GOT3 (cell line): ENCODE measurements at places on chromosomes 6 and 20.

GRCh38 chr20:61185181-61185580 is 66.9 kb upstream of the CDH4 start:
- DNase-seq = no peak

DNA sequence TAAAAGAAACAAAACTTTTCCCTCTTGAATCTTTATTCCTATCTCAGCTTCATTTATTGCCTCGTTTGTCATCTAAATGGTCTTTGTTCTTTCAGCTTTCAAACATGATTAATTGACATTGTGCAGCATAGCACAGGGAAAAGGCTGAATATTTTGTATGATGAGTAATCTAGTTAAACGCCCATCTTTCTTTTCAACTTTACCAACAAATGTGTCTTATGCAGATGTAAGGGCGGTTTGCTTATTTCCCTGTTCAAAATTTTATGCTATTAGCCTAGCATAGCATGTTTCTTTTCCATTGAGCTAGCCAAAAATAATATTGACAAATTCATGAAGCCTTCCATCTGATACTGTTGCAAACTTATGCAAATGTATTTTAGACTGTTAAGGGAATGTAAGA is 176.4 kb upstream of the AKAP12 start:
- DNase-seq = no peak

- DNase-seq = no peak
Observed at GRCh38 chr20:32474009-32474716, 111.0 kb downstream of the NOL4L start.

DNA sequence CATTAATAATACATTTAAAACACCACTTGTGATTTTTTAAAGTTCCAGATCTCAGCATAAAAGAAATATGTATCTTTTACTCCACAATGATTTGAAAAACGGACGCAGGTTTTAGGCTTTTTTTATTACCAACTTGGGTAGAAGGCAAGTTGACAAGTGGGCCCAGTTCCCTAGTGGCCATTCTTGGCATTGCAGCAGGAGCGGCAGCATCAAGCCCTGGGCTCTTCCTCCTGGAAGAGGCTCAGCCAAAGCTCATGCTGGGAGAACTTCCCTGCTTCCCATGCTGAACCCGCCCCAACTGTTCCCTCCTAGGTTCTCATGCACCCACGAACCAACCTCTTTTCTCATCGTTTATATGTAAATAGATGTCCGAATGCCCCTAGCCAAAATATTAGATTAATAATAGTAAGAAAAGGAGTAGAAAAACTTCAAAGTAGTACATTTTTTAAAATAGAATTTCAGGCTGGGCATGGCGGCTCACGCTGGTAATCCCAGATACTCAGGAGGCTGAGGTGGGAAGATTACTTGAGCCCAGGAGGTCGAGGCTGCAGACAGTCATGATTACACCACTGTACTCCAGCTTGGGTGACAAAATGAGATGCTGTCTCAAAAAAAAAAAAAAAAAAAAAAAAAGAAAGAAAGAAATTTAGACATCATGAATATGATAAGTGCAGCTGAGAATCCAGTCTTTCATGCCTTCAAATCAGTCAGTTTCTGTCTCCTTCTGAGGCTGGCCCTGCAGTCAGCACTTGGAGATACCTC is 18.2 kb upstream of the MYB start:
- no peak for DNase-seq

DNA sequence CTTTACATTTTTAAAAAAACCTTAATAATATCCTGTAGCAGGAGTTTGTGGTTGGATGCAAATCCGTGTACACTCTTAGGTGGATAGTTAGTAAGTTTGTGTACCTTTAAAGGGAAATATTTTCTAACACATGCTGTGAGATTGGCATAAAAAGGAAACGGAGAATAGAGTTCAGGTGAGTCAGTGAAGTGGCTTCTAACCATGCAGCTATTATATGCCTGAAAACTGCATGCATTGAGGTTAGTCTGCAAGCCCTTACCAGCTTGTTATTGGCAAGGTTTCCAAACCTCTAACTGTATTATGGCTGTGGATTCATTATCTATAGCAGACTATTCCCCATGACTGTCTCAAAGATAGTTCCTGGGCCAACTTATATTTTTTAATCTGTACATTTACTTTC is 420.6 kb upstream of the MMS22L start:
- DNase-seq = no peak

DNA sequence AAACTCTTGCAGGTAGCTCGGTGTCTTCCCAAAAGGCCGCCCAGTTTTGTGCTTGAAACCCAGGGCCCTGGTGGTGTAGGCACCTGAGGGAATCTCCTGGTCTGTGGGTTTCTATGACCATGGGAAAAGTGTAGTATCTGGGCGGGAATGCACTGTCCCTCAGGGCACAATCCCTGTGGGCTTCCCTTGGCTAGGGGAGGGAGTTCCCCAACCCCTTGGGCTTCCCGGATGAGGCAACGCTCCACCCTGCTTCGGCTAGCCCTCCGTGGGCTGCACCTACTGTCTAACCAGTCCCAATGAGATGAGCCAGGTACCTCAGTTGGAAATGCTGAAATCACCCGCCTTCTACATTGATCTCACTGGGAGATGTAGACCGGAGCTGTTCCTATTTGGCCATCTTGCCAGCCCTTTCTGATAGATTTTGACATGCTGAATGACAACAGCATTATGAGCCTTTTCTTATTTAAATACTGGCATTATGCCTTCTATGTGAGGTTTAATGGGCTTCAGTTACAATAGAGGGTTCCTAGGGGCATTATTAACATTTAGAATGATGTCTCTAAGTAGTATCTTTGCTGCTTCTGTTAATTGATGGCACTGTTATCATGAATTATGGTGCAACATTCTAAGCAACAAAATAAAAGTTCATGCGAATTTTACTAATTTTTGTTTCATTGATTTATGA is 133.7 kb upstream of the FLRT3 start:
- DNase-seq = no peak

- no peak for DNase-seq
Observed at GRCh38 chr6:163945808-163946207, 531.3 kb downstream of the QKI start.

- DNase-seq = no peak
Observed at GRCh38 chr6:119243037-119243436, 106.5 kb downstream of the MAN1A1 start.

- no peak for DNase-seq
Observed at GRCh38 chr20:17441745-17442144, 89.4 kb downstream of the BFSP1 start.
